ENCODE measurements at places on chromosomes 5 and 9.

- no peak for DNase-seq
These were observed 153.5 kb upstream of the TRPC7 start for GRCh38 chr5:136518814-136519213.

- DNase-seq: no peak
These were observed 86.0 kb downstream of the FBXL7 start for GRCh38 chr5:15585841-15586591.

GRCh38 chr9:106964822-106965525, 102.0 kb downstream of the ZNF462 start:
- no peak for DNase-seq

DNA sequence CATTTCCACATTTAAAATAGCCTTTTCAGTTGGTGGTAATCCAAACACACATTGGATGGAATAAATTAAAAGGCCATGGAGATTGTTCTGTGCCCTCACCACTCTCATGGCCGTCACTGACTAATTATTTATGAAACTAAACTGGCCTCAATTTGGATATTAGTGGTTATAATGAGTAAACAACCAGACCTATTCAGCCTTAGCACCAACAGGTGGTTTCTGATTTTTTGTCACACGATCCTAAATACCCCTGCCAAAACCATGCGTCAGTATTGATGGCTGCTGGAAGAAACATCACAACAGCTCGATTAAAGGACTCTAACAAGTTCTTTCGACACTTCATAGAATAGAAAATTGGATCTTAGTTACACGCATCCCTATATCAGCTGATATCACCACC, 276.0 kb upstream of the DAP start:
- no peak for DNase-seq

DNA sequence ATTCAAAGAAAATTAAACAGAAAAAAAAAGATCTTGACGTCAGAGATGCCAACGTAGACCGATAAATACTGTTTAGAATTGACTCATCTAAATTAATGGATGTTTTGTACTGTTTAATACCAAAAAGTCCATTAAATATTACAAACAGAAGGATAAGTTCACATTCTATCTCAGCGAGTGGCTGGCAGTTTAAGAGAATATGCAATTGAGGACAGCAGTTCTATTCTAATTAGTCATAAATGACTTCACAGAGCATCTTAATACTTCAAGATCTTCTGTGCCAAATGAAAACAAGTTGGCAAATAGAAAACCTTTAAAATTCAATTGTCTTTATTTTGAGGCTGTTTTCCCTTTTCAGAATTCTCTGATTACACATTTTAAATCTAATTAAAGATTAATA, 326.6 kb upstream of the NREP start:
- DNase-seq: no peak

DNA sequence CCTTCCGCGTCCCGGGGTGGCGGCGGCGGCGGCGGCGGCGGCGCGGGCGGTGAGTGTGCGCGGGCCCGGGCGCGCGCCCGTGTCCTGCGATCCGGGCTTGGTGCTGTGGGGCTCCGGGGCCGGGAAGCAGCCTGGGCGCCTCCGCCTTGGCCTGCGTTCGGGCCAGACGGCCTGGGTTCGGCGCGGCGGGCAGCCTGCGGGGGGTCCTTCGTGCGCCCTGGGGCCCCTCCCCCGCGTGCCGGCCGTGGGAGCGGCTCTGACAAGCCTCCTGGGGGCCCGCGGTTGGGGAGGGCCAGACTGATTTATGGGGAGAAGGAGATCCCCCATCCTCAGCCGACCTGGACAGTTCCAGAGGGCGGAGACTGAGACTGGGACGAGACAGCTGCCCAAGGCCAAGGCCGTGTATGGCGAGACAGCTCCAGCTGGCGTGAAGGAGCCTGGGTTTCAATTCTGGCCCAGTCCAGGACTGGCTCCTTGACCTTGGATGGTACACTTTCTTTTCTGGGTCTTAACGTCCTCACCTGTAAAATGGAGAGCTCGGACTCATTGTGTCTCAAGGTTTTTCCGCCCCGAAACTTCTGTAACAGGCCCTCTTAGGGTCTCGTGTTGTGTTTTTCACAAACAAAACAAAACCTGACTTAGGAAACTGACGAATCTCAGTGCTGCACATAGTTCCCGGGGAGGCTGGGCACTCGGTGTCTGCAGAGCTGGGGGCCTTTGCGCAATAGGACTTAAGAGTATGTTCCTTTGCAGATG, 603 bp downstream of the TMEM268 start:
- DNase-seq: peak; percentile 61

GRCh38 chr9:76267284-76267652, 127.0 kb downstream of the RFK start:
- no peak for DNase-seq

GRCh38 chr5:79685627-79686026, 4.0 kb upstream of the CMYA5 start:
- no peak for DNase-seq

Measured in NCI-H345 (cell line).